Endodermal cell (in vitro differentiated cells): ENCODE measurements at places on chromosomes 5 and 9. TPM values are rescaled to one million over a fixed set of nuclear protein-coding genes. Genes with fewer than 3 reads are reported as not detected.

DNA sequence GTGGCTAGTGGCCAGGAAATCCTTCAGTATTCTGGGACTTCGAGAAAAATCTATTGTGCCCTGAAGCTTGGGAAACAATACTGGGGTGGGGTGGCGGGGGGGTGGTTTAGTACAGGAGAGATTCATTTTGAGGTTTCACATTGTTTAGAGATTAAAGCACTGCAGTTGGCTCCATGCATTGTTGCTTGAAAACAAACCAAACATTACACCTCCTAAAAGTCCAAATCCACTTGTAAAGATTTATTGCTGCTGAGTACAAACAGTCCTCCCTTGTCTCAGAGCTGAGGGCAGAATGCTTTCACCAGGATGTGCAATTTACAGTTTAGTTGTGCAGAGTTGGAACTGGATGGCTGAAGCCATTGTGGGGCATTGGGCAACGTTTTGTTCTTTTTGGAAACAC lies 49.4 kb downstream of the GGTA1 start:
- DNase-seq: no peak

GRCh38 chr5:57349214-57349613 lies 133.4 kb downstream of the ACTBL2 start:
- no peak for DNase-seq

The CCDC187 gene
- total RNA-seq: 0.09 and 0.11 TPM in 2 replicates

GRCh38 chr9:86778761-86779160 lies 168.5 kb downstream of the GAS1 start:
- DNase-seq: no peak
